Ascending aorta (tissue), 2 donors: ENCODE measurements at places on chromosomes 6 and 20.

DNA sequence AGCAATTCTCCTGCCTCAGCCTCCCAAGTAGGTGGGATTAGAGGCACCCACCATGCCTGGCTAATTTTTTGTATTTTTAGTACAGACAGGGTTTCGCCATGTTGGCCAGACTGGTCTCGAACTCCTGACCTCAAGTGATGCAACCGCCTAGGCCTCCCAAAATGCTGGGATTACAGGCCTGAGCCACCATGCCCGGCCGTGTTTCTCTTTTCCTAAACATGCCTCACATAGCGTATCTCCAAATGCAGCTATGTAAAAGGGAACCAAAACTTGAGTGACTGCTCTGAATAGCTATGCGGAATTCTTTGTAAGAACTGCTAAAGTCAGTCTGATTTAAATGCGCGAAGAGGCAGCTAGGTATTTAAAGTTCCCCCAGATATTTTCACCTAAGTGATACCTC, 20.5 kb downstream of the BPIFA2 start:
- no peak for DNase-seq

DNA sequence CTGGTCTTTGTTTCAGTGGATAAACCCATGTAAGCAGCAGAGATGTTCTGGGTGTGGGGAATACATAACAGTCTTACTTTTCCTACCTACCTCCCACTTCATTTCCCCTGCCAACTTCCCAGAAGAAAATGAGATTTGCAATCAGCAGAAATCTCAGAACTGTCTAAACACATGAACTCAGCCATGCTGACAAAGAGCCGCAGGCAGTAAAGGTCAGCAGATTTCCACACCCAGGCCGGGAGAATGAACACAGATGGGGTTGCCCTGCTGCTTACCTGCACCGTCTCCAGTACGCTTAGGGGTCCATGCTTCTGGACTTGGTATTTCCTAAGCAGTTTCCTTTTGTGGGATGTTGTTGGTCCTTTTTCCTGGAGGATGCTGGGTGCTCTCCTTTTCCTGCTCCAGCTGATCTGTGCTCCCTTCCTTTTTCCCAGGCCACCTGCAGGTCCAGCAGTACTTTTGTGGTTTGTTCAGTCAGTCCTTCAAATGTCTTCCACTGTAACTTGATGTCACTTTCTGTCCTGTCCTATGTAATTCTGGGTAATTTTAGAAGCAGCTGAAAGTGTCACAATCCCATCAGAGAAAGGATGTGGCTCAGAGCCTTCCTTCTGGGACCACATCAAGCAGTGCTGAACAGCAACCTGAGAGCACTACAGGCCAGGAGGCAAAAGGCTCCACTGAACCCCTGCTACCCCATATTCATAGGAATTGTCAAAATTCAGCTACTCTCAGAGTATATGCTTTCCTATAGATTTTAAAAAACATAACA, 129.0 kb downstream of the CEP57L1 start:
- no peak for DNase-seq

DNA sequence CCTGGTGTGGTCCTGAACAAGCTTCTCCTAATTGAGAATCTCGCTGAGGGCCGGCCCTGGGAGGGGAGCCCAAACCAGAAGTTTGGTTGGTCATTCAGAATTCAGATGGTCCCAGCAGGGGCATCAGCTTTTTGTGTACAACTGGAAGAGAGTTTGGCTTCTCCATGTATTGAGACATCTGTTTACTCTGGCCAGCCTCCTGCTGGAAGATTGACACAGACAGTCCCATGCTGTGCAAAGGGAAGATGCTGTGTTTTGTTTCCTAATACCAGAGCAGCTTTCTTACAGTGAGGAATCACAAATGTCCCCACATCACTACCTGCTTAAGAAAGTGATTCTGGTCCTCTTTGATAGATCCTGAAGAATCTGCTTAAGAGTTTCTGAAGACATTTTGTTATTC, 97.8 kb downstream of the PLEKHG1 start:
- DNase-seq, result no peak

GRCh38 chr6:158142789-158143188, 25.3 kb downstream of the SERAC1 start:
- no peak for DNase-seq

- no peak for DNase-seq
These were observed 125.4 kb downstream of the B3GAT2 start for GRCh38 chr6:70831427-70831826.

- DNase-seq, result no peak
These were observed 26.5 kb downstream of the IGF2R start for GRCh38 chr6:159995405-159995804.

- DNase-seq, result no peak
These were observed 374.9 kb upstream of the NOX3 start for GRCh38 chr6:155830531-155830930.

GRCh38 chr6:19736066-19736465, 101.1 kb upstream of the ID4 start:
- DNase-seq, result no peak
